ENCODE measurements at places on chromosomes 4 and X. TPM values are rescaled to one million over a fixed set of nuclear protein-coding genes. Genes with fewer than 3 reads are reported as not detected.
A peak's percentile ranks its signal among the peaks of the same experiment; 100 is the strongest.

The RAB33A gene
- 0.67 TPM for total RNA-seq

The PGAM4 gene
- total RNA-seq: not detected

The VAMP7 gene
- total RNA-seq: 22.1 TPM

The NR3C2 gene
- total RNA-seq: 22.4 TPM

The GAGE2A gene
- total RNA-seq: not detected

The RTL5 gene
- total RNA-seq: 1.5 TPM

The GLRB gene
- total RNA-seq: 9.8 TPM

The CLDN22 gene
- total RNA-seq: not detected

The PDCL2 gene
- total RNA-seq: not detected

The ABCG2 gene
- 2.7 TPM for total RNA-seq

The ZFYVE28 gene
- total RNA-seq: 2.7 TPM

The MYL5 gene
- 3.7 TPM for total RNA-seq

The ERVMER34-1 gene
- total RNA-seq: 5.8 TPM

- H3K4me3 ChIP-seq: peak overlapping the region; percentile 66
- no peak overlapping the region for H3K27ac ChIP-seq
- H3K27me3 ChIP-seq: no peaks in the 10 kb centered on the region
- no peaks in the 10 kb centered on the region for H3K36me3 ChIP-seq
- DNase-seq: peak; percentile 68
Observed at GRCh38 chrX:70452143-70452733, 7.6 kb downstream of the DLG3 start.

- no peak overlapping the region for H3K4me3 ChIP-seq
- no peak overlapping the region for H3K27ac ChIP-seq
- no peaks in the 10 kb centered on the region for H3K27me3 ChIP-seq
- H3K36me3 ChIP-seq: no peaks in the 10 kb centered on the region
- DNase-seq: no peak
Observed at GRCh38 chr4:20678400-20678799, 21.9 kb upstream of the PACRGL start.

- no peak overlapping the region for H3K27ac ChIP-seq
- no peak for DNase-seq
- H3K27me3 ChIP-seq: no peaks in the 10 kb centered on the region
Observed at GRCh38 chrX:120517936-120518335, 42.8 kb downstream of the CUL4B start.

GRCh38 chr4:161167539-161167938 is 996.3 kb downstream of the FSTL5 start:
- H3K4me3 ChIP-seq: no peak overlapping the region
- H3K4me1 ChIP-seq: no peaks in the 10 kb centered on the region
- H3K27me3 ChIP-seq: no peaks in the 10 kb centered on the region
- H3K27ac ChIP-seq: no peak overlapping the region
- no peaks in the 10 kb centered on the region for H3K36me3 ChIP-seq
- no peak for DNase-seq

DNA sequence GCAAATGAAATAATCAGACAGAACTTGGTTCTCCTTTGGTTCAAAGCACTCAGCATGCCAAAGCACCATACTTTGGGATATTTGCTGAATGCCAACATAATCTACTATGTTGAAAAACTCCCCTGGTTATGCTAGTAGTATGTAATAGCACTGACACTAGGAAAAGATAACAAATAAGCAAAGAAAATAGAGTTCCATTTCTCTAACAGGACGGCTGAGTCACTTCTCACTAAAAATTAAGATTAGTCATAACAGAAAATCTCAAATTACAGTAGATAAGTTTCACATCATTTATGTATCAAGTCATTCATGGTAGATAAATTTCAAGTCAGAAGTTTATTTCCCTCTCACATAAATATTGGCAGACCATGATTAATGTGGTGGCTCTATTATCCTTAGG is 17.9 kb downstream of the PDHA2 start:
- no peaks in the 10 kb centered on the region for H3K36me3 ChIP-seq
- no peak overlapping the region for H3K27ac ChIP-seq

DNA sequence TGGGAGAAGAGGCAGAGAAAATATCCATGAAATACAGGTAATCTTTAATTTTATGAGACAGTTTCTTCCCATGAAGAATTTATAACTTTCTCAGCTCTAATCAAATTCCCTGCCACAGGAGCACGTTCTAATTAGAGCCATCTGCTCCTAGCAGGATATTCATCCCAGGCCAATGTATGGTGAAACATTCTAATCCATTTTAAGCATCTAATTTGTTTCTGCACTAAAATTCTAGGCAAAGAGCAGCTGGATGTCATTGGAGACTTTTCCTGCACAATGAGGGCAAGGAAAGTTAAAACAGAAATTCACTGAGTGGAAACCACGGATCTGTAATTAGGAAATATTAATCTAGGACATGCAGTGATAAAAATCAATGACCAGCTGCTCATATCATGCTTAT is 107.7 kb upstream of the ZFP42 start:
- no peaks in the 10 kb centered on the region for H3K36me3 ChIP-seq
- no peak overlapping the region for H3K27ac ChIP-seq

DNA sequence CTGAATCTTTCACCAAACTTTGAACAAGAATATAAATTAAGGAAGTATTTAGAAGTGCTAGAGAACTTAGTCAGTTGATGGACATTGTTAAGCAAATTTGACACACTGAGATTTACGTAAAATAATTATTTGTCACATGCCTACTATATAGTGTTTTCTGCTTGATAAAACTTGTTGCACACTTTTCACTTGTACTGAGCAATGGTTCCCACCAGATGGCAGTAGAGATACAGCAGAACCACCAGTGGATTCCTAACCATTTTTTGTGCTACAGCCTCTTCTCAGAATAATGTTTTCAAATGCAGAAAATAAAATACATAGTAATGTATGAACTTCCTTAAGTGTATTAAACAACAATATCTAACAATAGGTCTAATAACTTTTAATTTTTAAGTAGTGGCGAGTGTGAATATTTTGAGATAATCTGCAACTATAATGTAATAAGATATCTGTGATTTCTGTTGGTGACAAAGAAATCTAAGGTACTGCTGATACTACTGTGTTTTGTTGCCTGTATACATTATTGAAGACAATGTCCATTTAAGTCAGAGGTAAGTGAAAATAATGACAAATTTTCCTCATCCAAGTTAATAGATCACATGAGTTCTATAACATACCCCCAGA is 81.2 kb downstream of the APOOL start:
- no peaks in the 10 kb centered on the region for H3K27me3 ChIP-seq
- H3K4me1 ChIP-seq: no peaks in the 10 kb centered on the region
- no peak overlapping the region for H3K4me3 ChIP-seq
- no peak for DNase-seq
- peaks cover 23% of the 10 kb centered on the region for H3K36me3 ChIP-seq

- H3K27me3 ChIP-seq: no peaks in the 10 kb centered on the region
- no peak overlapping the region for H3K27ac ChIP-seq
- no peak overlapping the region for H3K4me3 ChIP-seq
- H3K4me1 ChIP-seq: no peaks in the 10 kb centered on the region
- no peaks in the 10 kb centered on the region for H3K36me3 ChIP-seq
- DNase-seq: no peak
Observed at GRCh38 chr4:148955564-148956297, 513.5 kb upstream of the NR3C2 start.

GRCh38 chr4:86891762-86892635 is at the start of gene C4orf36:
TSS of gene C4orf36 (minus strand) at chr4:86892422. CDS start at chr4:86891520, 902 bp downstream.
- H3K36me3 ChIP-seq: no peaks in the 10 kb centered on the region
- H3K27me3 ChIP-seq: peaks cover 9% of the 10 kb centered on the region
- H3K27ac ChIP-seq: peak within 1 kb of the TSS; percentile 63
- peak within 1 kb of the TSS; percentile 90 for H3K4me3 ChIP-seq
- no peaks in the 10 kb centered on the region for H3K4me1 ChIP-seq

DNA sequence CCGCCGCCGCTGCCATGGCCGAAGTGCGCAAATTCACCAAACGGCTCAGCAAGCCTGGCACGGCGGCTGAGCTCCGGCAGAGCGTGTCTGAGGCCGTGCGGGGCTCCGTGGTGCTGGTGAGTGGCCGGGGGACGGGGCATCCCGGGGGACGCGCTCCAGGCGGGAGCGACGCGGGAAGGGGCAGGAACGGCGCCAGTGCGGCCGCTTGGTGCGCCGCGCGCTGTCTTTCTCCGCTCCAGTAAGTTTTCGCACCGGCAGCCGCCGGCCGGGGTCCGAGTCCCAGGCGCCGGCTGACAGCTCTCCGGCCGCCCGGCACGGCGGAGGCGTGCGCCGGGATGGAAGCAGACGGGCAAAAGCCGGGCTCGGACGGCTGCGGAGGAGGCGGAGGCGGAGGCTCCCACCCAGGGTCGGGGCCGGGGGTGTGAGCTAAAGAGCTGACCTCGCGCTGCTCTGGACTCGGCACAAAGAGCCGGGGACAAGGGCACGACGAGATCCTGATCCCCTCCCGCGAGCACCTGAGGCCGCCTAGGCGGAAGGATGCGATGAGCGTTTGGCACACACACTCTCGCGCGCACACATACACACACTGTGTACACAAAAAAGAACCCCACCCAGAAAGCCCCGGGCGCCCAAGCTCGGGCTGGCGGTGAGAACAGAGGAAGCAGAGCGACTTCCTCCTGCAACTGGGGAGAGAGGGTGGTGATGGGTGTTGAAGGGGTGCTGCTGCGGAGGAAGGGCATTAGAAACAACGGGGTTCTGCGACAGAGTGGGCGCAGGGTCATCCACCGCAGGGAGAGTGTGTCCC is 545 bp downstream of the DOCK11 start:
- H3K4me3 ChIP-seq: peak overlapping the region; percentile 69
- no peaks in the 10 kb centered on the region for H3K36me3 ChIP-seq
- H3K27me3 ChIP-seq: peaks cover 10% of the 10 kb centered on the region
- DNase-seq: peak; percentile 33
- peak overlapping the region; percentile 70 for H3K27ac ChIP-seq

DNA sequence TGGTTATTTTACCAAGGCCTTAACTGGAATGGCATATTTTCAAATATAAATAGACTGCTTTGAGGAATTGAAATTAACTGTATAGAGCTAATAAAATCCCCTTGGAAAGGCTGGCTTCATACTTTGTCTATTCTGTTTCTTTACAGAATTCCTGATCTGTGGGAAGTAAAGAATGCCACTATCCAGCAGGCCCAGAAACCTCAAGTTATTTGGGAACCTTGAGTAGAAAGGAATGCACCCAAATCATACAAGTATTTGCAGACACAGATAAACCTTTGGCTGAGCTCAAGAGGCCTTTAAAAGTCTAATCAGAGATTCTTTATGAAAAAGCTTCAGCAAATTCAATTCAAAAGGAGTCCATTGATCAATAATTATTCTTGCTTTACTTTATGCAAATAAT is 975.7 kb upstream of the PABPC4L start:
- no peaks in the 10 kb centered on the region for H3K36me3 ChIP-seq
- H3K4me3 ChIP-seq: no peak overlapping the region
- no peak overlapping the region for H3K27ac ChIP-seq
- DNase-seq: no peak

DNA sequence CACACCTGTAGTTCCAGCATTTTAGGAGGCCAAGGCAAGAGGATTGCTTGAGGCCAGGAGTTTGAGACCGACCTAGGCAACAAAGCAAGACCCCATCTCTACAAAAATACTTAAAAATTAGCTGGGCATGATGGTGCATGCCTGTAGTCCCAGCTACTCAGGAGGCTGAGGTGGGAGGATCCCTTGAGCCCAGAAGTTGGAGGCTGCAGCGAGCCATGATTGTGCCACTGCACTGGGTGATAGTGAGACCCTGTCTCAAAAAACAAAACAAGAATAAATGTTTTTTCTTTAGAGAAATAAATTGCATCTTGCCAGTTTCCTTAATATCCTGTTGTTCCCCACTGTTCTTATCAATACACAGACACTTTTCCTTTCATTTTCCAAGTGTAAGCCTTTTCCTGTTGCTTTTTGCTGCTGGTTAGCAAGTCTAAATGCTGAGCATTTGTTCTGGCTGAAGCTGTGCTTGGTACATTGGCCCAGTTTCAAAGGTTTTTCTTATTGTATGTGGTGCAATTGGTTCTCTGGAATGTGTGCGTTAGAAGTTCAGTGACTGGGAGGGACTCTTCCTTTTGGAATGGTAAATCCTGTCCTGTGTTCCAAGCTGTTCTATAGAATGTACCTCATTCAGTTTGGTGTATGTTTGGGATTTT is 98.2 kb downstream of the AFF1 start:
- DNase-seq: no peak
- H3K4me3 ChIP-seq: peak overlapping the region; percentile 13
- peaks cover 100% of the 10 kb centered on the region for H3K4me1 ChIP-seq
- no peaks in the 10 kb centered on the region for H3K27me3 ChIP-seq
- H3K27ac ChIP-seq: peak overlapping the region; percentile 89

DNA sequence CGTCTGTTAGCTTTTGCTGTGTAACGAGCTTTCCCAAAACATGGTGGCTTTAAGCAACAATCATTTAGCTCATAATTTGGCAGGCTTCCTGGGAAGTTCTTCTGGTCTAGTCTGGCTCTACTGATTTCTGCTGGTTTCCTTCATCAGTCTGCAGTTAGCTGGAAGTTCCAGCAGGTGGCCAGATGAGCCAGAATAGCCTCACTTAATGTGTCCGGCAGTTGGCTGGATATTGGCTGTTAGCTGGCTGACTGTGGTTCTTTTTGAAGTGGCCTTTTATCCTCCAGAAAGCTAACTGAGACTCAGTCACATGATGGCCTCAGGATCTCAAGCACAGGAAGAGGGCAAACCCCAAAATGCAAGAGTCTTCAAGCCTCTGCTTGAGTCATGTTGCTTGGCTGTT is 34.9 kb downstream of the FTHL17 start:
- H3K36me3 ChIP-seq: no peaks in the 10 kb centered on the region
- no peak overlapping the region for H3K27ac ChIP-seq
- no peaks in the 10 kb centered on the region for H3K4me1 ChIP-seq
- DNase-seq: peak; percentile 19
- no peak overlapping the region for H3K4me3 ChIP-seq
- H3K27me3 ChIP-seq: no peaks in the 10 kb centered on the region

DNA sequence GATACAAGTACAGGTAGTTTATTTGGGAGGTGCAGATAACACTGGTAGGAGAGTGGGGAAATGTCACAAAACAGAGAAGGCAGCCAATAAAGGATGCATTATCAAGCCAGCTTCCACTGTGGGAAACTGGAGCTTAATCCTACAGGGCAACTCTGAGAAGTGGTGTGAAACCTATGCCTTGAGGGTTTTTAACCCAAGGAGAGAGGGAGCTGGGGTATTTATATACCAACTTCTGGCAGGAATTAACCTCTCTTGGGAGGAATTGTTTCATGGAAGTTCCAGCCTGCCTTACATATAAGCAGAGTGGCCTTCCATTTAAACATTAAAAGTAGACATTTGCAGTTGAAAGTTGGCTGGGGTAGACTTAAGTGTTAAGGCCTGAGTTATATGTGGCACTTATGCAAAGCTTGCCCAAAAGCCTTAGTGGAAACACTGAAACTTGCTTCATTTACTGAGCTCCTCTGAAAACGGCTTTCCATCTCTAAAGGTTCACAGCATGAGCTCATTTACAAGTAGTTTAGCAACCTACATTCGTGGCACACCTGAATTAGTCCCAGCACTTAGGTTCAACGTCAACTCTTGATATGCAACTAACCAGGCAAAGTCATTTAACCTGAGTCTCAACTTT is 19.2 kb downstream of the MAGEB17 start:
- H3K4me3 ChIP-seq: no peak overlapping the region
- H3K36me3 ChIP-seq: no peaks in the 10 kb centered on the region
- no peak overlapping the region for H3K27ac ChIP-seq
- no peak for DNase-seq
- no peaks in the 10 kb centered on the region for H3K4me1 ChIP-seq

Measured in heart left ventricle (tissue), 16 donors.